ENCODE measurements at places on chromosomes 5 and 9.

DNA sequence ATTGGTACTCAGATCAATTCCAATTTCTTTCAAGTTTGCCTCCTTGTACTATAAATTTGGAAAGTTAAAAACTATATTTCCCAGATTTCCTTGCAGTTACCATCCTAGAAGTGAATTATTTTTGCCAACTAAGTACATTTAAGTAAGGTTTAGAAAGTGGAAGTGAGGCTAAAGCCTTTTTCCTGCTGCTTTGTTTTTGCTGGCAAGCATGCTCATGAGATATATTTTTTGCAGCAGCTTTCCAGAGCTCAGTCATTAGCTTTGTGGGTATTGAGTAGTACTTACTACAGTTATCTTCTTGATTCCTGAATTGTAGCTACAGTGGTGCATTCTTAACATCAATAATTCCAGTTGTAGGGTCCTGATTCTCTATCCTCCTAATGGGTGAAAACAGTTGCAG is 3.5 kb upstream of the BTF3 start:
- DNase-seq: no peak
- no peaks in the 10 kb centered on the region for H3K36me3 ChIP-seq

DNA sequence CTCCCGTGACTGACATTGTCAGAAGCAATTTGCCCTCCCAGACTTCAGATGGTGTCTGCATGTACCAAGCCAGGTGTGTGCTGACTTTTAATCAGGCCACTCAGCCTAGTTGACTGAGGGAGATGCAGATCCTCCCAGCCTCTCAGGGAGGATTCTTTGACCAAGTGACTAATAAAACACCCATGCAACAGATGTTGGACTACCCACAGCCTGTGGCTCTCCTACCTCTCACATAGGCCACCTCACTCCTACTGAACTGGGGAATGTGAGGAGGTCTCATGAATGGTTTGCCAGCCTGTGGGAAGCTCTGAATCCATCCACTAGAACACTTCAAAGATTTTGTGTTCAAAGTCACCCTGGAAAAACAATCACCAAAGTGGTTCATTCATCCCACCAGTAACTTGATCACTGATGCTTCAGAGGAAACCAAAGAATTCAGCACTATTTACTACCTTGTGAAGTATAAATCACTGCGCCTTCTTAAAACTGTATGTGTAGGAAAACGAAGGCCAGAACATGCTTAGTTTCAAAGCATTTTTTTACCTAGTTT is 80.1 kb downstream of the ESM1 start:
- no peaks in the 10 kb centered on the region for H3K36me3 ChIP-seq
- H3K27me3 ChIP-seq: peaks cover under 1% of the 10 kb centered on the region
- no peak for DNase-seq
- no peak overlapping the region for H3K27ac ChIP-seq
- H3K4me3 ChIP-seq: no peak overlapping the region

DNA sequence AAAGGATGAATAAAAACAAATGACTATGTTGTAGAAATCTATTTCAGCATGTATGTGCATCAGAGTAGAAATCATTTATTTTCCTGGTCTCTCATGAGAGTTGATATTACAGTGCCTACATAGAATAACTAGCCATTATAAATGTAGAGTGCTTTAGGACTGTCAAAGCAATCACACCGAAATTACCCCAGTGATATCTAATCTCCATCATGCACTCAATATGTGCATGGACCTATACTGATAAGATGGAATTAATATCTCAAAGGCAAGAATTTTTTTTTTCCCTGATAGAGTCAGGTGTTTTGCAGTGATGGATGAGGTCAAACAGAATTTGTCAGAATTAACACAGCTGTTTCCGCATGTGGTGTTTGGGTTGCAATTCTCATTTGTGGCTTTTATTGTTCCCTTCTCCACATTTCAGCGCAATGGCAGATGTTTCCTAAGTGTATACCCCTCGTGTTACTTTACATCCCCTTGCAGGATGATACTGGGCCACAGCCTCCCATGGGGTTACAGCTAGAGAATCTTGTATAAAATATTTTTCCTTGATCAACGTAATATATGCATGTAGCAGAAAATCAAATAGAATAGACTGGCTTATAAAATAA is 298.8 kb downstream of the RASEF start:
- H3K4me3 ChIP-seq: no peak overlapping the region
- H3K4me1 ChIP-seq: peaks cover 4% of the 10 kb centered on the region
- no peaks in the 10 kb centered on the region for H3K36me3 ChIP-seq
- H3K27ac ChIP-seq: no peak overlapping the region

DNA sequence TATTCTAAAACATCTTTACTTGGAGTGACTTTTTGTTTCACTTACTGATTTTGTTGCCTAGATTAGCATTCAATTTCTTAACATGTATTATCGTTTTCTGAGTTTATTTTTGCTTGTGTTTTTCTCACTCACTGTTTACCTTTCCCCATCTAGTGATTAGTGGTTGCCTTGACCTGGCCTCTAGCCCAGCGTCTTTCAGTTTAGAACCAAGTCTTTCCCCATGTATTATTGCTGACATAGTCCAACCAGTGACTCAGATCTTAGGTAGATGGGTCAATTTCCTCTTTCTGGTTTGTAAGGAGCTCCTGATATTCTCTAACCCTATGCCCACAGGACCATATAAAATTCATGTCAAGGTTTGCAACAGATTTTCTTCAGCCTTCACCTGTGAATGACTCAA is 135.5 kb downstream of the PRR16 start:
- no peak overlapping the region for H3K27ac ChIP-seq
- peaks cover 35% of the 10 kb centered on the region for H3K4me1 ChIP-seq
- H3K36me3 ChIP-seq: peaks cover 10% of the 10 kb centered on the region
- H3K27me3 ChIP-seq: no peaks in the 10 kb centered on the region
- no peak overlapping the region for H3K4me3 ChIP-seq
- no peak for DNase-seq

DNA sequence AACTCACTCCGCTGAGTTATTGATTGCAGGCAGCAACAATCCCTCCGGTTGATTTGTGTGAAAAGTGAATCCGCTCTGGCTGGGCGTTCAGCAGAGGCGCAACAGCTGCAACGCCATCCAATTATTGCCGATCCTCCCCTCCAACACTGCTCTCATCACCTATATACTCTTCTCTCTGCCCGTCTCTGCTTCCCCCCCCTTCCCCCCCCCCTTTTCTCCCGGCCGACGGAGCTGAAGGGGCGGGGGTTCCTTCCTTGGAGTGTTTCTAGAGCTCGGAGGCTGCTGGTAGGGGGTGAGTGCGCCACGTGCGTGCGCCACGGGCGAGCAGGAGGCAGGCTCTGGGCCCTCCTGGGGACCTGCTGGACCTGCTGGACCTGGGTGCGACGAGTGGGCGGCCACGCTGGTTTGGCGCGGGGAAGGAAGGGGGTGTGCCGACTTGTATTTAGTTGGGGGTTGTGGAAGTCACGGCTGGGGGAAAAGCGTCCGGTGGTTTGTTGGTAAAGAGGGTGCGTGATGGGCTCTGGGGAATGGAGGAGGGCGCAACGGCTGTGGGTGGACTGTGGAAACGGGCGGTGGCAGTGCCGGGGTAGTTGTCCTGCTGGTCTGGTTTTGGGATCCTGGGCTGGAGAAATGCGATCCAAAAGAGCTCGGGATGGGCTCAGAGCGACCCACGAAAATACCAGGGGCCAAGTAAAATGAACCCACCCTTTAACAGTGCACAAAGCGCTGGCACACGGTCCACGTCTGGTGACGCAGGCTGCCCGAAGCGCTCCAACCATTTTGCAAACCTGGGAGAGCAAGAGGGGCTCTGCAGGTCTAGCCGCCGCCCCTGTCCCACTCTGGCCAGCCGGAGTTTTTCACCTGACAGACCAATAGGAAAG is 6.4 kb upstream of the MEF2C start:
- H3K4me3 ChIP-seq: peak overlapping the region; percentile 89
- no peak for DNase-seq
- no peaks in the 10 kb centered on the region for H3K36me3 ChIP-seq

- no peak for DNase-seq
- H3K27me3 ChIP-seq: no peaks in the 10 kb centered on the region
- no peak overlapping the region for H3K4me3 ChIP-seq
- H3K36me3 ChIP-seq: peaks cover 25% of the 10 kb centered on the region
Measured at GRCh38 chr5:146482775-146483174, 33.2 kb downstream of the GPR151 start.

DNA sequence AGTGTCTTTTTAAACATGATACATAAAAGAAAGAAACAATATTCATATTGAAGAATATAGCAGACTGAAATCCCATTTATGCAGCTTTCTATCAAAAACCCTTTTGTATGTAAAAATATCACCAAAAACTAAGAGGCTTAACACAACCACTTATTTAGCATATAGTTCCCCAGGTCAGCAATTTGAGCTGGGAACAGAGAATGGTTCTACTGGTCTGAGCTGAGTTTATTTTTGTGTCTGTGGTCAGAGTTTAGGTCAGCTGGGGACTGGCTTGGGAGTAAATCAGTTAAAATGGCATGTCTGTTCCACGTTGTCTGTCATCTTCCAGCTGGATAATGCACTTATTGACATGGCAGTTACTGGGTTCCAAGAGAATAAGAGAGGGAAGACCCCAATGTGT is 165.0 kb downstream of the TMEM232 start:
- no peaks in the 10 kb centered on the region for H3K27me3 ChIP-seq
- H3K27ac ChIP-seq: no peak overlapping the region
- H3K4me3 ChIP-seq: no peak overlapping the region
- DNase-seq: no peak
- H3K36me3 ChIP-seq: peaks cover 1% of the 10 kb centered on the region
- H3K4me1 ChIP-seq: peaks cover 13% of the 10 kb centered on the region
